ENCODE measurements at places on chromosomes 12 and 14. TPM values are rescaled to one million over a fixed set of nuclear protein-coding genes. Genes with fewer than 3 reads are reported as not detected.

The HOXC12 gene
- total RNA-seq: not detected

The TSPAN19 gene
- not detected for total RNA-seq

The RD3L gene
- not detected for total RNA-seq

The C12orf50 gene
- not detected for total RNA-seq

The C14orf132 gene
- 6.0 TPM for total RNA-seq

The SDR9C7 gene
- total RNA-seq: not detected

The OR4N5 gene
- not detected for total RNA-seq

The MAP1LC3B2 gene
- total RNA-seq: 1.2 TPM

The ART4 gene
- total RNA-seq: not detected

The CPSF6 gene
- total RNA-seq: 55.6 TPM

The JPH4 gene
- total RNA-seq: 0.21 TPM

The SLC5A8 gene
- total RNA-seq: not detected

The HELB gene
- 0.80 TPM for total RNA-seq

The ACRBP gene
- not detected for total RNA-seq

The SERPINA12 gene
- total RNA-seq: not detected

The TMED8 gene
- total RNA-seq: 6.0 TPM

Measured in A549 treated with AZD2906 at 1 μM for 4 hours (cell line).